ENCODE measurements at places on chromosomes 2 and 18.

- DNase-seq = no peak
Observed at GRCh38 chr2:182208421-182208820, 218.4 kb downstream of the PDE1A start.

- DNase-seq = no peak
Observed at GRCh38 chr2:197710424-197711042, 5.4 kb downstream of the MARS2 start.

GRCh38 chr18:59067873-59068272, 71.8 kb upstream of the SEC11C start:
- no peak for DNase-seq

- no peak for DNase-seq
Observed at GRCh38 chr2:135066710-135067109, 14.6 kb downstream of the RAB3GAP1 start.

DNA sequence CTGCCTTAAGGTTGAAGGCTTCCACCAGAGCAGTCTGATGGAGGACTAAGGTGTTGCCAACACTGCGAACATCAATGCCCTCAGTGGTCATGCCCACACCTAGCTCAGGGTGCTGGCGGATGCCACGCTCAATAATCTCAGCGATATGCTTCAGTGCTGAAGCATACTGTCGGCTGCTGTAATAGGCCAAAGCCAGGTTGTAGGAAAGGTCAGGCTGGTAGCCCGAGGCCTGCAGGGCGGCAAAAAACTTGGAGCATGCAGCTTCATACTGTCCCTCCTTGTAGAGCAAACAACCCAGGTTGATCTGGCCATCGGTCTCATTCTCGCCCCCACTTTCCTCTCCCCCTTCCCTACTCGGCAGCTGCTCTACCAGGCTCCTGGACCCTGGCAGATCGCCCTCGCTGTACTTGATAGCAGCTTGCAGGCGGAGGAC, 159.4 kb downstream of the AGPS start:
- DNase-seq = no peak

DNA sequence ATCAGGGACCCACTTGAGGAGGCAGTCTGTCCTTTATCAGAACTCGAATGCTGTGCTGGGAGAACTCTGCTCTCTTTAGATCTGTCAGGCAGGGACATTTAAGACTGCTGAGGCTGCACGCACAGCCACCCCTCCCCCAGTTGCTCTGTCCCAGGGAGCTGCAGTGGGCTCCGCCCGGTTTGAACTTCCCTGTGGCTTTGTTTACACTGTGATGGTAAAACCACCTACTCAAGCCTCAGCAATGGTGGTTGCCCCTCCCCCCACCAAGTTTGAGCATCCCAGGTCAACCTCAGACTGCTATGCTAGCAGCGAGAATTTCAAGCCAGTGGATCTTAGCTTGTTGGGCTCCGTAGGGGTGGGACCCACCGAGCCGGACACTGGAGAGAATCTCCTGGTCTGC, 11.8 kb upstream of the LHCGR start:
- no peak for DNase-seq

- DNase-seq = peak; percentile 79
Observed at GRCh38 chr18:33201509-33201926, 239.0 kb downstream of the CCDC178 start.

Data from eye (tissue), 1 donor.